ENCODE measurements at places on chromosomes 5 and 9. TPM values are rescaled to one million over a fixed set of nuclear protein-coding genes. Genes with fewer than 3 reads are reported as not detected.

- no peaks in the 10 kb centered on the region for H3K4me1 ChIP-seq
- no peaks in the 10 kb centered on the region for H3K36me3 ChIP-seq
- H3K27me3 ChIP-seq, result no peaks in the 10 kb centered on the region
- DNase-seq, result no peak
Measured at GRCh38 chr9:81123526-81123925, 565.8 kb downstream of the TLE1 start.

DNA sequence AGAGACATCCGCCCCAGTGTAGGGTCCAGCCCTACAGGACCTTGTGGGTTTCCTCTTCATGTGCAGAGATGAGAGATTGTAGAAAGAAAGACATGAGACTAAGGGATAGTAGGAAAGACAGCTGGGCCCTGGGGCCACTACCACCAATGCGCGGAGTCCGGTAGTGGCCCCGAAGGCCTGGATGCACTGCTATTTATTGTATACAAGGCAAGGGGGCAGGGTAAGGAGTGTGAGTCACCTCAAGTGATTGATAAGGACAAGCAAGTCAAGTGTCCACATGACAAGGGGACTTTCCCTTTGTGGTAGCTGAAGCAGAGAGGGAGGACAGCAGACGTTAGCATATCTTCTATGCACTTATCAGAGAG lies 6.2 kb upstream of the TMEM141 start:
- no peak overlapping the region for H3K4me3 ChIP-seq
- no peaks in the 10 kb centered on the region for H3K27me3 ChIP-seq
- no peak overlapping the region for H3K27ac ChIP-seq
- peaks cover 6% of the 10 kb centered on the region for H3K4me1 ChIP-seq
- no peak for DNase-seq

GRCh38 chr5:13660072-13660471 lies 284.4 kb downstream of the DNAH5 start:
- H3K36me3 ChIP-seq, result no peaks in the 10 kb centered on the region
- H3K27me3 ChIP-seq, result no peaks in the 10 kb centered on the region
- H3K27ac ChIP-seq, result no peak overlapping the region
- H3K4me3 ChIP-seq, result no peak overlapping the region

DNA sequence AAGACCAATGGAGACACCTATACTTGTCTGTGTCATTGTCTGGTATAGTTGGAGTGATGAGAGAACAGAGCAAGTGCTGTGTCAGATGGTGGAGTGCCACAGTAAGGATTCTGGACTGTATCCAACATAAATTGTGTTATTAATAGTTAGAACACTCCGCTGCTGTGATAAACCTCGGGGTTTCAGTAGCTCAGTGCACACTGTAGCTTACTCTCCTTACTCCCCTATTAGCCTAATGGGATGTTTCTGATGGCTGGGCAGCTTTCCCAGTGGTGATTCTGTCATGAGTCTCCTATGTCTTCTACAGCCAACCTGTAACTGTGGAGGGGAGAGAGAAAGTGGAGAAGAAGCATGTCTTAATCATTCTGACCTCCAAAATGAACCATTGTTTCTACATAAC lies 127.6 kb upstream of the PTCH1 start:
- no peaks in the 10 kb centered on the region for H3K4me1 ChIP-seq
- no peak overlapping the region for H3K4me3 ChIP-seq
- no peaks in the 10 kb centered on the region for H3K36me3 ChIP-seq
- H3K27me3 ChIP-seq, result no peaks in the 10 kb centered on the region

GRCh38 chr9:134556531-134557068 lies 85.0 kb upstream of the COL5A1 start:
- no peak overlapping the region for H3K27ac ChIP-seq
- H3K36me3 ChIP-seq, result no peaks in the 10 kb centered on the region
- DNase-seq, result no peak
- peaks cover 7% of the 10 kb centered on the region for H3K27me3 ChIP-seq
- no peaks in the 10 kb centered on the region for H3K4me1 ChIP-seq
- no peak overlapping the region for H3K4me3 ChIP-seq

GRCh38 chr9:70003901-70004714 lies 39.5 kb upstream of the MAMDC2 start:
- H3K4me1 ChIP-seq, result no peaks in the 10 kb centered on the region
- H3K27me3 ChIP-seq, result no peaks in the 10 kb centered on the region
- DNase-seq, result no peak
- no peaks in the 10 kb centered on the region for H3K36me3 ChIP-seq
- no peak overlapping the region for H3K4me3 ChIP-seq

FAM169A gene
- 8.1 TPM for total RNA-seq

RAB3C gene
- 0.20 TPM for total RNA-seq

Data from B cell (primary cell).